Astrocyte (in vitro differentiated cells and primary cell): ENCODE measurements at places on chromosomes 1 and 21.

GRCh38 chr1:21005466-21006239, 171.0 kb downstream of the EIF4G3 start:
- DNase-seq: no peak

- DNase-seq: no peak
Observed at GRCh38 chr1:200901796-200902444, 7.2 kb downstream of the INAVA start.

- no peak for DNase-seq
Observed at GRCh38 chr1:62796221-62796620, 12.3 kb downstream of the ATG4C start.

DNA sequence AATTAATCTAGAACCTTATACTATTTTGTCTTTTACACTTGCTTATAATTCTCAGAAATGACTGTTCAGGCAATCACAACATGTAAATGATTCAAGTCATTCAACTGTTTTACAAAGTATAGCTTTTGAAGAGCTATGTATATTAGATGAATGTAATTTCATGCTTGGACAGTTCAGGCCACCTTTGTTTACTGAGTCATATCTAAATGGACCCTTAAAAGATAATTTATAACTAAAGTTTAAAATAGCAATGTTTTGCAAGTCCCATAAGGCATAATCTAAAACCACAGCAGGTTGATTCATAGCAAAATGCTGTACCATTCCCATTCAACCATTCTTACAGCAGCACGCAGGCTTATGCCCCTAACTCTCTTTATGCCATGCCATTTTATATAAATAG, 64.8 kb downstream of the PIK3R3 start:
- no peak for DNase-seq

DNA sequence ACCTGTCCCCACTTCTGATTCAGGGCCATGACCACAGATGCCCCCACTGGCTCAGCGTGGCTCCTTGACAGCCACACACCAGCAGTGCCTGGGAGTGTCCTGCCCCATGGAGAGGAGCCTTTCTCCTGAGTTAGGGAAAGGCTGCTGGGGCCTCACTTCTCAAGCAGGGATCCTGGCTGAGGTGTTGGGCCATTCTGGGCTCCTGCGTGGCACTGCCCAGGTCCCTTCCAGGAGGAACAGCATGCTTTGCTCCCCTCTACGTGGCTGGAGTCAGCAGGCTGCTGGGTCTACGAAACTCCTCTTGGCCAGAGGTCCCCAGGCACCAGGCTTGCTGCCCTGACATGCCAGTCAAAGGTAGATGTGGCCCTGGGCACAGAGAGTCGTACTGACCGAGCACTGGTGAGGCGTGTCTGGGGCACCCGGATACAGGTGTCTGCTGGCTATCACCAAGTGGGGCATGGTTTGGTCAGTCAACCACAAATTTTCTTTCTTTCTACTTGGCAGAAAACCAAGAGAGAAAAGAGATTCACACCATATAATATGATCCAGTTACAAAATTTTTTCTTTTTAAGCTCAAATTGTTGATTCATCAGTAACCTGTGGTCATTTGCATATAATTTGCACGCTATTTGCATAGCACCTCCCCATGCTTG, 4.1 kb downstream of the ADORA1 start:
- no peak for DNase-seq

DNA sequence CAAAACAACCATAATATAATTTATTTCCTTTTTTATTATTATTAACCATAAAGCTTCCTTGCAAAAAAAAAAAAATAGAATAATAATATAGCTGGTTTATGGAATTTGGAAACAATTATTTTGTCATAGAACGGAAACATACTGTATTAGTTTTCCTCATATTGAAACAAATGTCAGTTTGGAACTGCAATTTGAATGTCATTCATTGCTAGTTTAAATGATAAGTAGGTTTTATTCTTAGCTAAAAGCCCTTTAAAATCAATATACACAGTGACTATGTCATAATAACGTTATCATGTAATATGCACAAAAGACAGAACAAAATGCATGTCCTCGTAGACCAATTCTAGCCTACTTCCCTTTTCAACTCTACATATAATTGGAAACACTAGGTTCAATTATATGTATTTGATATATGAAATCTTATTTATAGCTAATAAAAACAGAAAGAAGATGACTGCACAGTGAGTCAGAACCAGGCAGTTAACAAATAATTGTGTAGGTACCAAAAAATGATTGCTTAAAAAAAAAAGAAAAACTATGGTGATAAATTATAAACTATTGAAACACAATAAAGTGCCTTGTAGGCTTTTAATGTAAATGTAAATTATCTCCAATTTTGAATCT, 85.2 kb upstream of the EXO1 start:
- no peak for DNase-seq
